ENCODE measurements at places on chromosomes 16 and 17.

DNA sequence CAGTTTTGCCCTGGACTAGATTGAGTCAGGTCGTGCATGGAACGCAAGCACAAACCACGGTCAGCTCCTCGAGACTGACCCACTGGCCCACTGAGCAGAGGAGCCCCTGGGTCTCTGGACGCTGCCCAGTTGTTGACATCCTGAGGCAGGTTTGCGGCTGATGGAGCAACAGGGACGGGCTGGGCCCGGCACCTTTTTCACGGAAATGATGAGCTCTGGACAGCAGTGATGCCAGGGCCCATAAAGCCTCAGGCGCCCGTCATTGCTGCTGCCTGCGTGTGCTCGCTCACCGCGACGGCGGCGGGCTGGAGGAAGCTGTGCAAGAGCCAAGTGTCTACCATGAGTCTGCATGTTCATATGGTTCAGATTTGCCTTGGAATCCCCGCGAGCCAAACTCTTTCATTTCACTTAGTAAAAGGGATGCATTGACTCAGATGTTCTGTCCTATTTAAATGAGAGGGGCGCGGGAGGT lies 30.8 kb upstream of the CRISPLD2 start:
- no peak for DNase-seq

DNA sequence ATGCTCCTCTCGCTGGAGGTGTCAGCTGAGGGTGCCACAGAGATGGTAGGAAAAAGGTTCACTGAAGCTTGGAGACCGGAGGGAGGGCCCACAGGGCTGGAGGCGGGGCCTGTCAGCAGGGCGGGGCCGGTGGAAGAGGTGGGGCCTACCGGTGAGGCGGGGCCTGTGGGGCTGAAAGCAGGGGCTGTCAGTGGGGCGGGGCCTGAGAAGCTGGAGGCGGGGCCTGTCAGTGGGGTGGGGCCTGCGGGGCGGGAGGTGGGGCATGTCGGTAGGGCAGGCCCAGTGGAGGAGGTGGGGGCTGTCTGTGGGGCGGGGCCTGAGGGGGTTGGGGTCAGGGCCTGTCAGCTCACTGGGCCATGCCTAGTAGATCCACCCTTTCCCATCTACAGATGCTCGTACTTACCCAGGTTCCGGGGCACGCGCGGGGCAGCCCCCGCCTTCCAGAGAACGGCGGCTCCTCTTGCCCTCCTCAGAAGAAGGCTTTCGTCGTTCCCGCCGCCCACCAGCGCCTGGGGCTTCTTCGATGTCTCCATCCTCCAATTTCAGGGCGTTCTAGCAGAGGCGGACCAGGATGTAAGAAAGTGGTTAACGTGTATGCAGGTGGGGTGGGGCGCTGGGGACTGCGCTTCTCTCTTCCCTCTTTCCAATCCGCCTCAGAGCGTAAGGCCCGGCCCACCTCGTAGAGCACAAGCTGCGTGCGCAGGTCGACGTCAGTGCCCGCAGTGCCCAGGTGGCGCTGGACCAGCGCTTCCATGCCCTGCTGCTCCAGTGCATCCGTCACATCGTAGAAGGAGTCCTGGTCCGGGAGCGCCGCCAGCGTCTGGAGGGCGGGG lies 9.8 kb downstream of the TMEM208 start:
- DNase-seq = no peak

GRCh38 chr17:38322156-38322779 lies 21.5 kb downstream of the GPR179 start:
- peak; percentile 23 for DNase-seq

DNA sequence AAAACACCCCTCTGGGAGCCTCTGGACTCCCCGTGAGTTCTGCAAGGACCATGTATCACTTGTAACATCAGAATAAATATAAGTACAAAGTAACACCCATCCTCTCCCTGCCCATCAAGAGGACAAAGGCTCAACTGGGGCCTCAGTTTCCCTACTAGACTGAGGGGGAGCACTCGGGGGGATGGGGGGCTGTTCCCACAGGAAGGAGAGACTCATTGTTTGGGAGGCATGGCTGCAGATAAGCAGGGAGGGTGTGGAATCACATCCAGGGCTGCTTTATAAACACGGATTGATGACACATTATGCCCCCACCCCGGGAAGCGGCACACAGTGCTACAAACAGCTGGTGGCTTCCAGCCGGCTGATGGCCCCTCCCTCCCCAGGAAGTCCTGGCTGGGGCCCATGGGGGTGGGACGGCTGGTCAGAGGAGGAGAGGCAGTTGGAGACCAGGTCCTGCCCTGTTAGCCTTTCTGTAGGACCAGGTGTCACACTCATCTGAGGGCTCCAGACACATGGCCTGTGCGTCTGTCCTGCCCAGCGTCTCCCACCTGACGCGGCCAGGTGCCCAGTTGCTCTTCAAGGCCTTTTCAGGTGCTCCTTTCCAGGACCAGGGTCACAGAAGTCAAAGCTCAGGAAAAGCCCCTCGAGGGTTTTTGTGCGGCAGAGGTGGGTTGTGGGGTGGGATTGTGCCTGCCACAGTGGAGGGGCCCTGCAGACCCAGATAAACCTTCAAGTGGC lies 1.3 kb upstream of the MPG start:
- no peak for DNase-seq

DNA sequence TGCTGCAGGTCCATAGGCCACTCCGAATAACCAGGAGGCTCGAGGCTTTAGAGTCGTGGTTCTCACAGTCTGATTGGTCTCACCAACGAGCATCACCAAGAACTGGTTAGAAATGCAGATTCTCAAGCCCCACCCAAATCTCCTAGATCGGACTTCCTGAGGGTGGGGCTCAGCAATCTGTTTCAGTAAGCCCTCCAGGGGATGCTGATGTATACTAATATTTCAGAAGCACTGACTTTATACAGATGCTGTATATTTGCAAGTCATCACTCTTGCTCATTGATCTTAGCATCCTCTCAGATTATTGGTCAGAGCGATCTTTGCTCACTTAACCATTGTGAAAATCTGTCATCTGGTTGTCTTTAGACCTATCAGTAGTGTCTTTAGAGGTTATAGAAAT lies 4.4 kb upstream of the VAC14 start:
- no peak for DNase-seq

DNA sequence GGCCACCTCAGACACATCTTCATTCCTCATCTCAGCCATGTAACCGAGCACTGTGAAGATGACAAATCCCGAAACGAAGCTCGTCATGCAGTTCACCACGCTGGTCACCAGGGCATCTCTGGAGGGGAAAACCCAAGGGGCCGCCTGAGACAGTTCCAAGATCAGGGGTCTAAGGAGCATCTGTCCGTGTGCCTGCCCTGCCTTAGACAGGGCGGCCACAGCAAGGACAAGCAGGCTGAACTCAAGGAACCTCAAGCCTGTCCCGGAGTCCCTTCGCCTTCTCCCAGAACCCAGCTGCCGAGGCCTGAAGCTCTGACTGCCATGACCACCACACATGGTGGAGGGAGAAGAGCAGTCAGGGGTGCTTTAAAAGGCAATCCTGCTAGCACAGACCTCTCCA lies 22.7 kb downstream of the SLC6A4 start:
- DNase-seq = no peak

DNA sequence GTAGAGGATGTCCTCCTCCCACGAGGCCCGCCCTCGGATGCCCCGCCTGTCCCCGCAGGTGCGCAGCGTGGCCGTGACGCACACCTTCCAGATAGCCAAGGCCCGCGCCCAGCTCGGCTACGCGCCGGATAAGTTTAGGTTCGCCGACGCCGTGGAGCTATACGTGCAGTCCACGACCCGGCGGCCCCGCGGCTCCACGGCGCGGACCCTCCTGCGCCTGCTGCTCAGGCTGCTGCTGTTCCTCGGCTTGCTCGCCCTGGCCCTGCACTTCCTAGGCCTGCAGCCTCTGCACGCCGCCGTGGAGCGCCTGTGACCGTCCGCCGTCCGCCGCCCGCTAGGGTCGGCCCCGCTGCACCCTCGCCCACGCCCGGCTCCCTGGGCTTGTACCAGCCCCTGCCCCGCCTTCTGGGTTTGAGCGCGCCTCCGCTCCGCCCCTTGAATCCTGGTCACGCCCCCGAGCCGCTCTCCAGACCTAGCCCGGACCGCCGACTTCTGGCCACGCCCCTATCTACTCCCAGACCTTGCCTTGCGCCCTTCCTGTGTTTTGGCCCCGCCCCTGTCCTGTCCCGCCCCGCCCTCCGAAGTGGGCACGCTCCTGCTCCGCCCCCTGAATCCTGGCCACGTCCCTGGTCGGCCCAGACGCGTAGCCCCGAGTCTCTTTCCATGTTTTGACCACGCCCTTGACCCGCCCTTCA lies 15.8 kb upstream of the EEF2K start:
- DNase-seq = peak; percentile 95

GRCh38 chr17:35981246-35981645 lies at the start of gene CCL16:
TSS of gene CCL16 (minus strand) at chr17:35981497. CDS start at chr17:35981420, 77 bp downstream.
- DNase-seq = no peak

DNA sequence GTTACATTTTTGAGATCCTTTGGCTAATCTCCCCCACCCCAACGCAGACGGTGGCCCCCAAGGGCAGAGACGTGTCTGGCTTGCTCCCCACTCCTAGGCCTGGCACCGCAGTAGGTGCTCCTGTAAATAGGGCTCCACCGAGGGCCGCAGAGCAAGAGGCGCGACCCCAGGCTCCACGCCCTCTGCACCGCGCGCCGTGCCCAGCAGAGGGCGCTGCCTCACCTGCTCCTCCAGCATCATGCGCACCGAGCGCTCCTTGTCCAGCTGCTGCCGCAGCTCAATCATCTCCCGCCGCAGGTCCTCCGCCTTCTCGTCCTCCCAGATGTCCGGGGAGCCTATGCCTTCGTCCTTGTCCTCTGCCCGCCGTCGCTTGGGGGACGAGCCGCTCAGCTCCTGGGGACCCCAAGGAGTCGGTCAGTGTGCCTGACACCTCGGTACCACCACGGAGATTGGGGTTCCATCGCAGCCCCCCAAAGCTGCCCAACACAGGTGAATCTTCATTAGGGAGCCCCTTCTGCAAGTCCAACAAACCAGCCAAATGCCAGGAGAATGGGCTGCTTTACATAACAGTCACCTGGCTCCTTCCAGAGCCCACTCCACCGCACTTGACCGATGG lies 11.2 kb downstream of the TFAP4 start:
- DNase-seq = no peak

DNA sequence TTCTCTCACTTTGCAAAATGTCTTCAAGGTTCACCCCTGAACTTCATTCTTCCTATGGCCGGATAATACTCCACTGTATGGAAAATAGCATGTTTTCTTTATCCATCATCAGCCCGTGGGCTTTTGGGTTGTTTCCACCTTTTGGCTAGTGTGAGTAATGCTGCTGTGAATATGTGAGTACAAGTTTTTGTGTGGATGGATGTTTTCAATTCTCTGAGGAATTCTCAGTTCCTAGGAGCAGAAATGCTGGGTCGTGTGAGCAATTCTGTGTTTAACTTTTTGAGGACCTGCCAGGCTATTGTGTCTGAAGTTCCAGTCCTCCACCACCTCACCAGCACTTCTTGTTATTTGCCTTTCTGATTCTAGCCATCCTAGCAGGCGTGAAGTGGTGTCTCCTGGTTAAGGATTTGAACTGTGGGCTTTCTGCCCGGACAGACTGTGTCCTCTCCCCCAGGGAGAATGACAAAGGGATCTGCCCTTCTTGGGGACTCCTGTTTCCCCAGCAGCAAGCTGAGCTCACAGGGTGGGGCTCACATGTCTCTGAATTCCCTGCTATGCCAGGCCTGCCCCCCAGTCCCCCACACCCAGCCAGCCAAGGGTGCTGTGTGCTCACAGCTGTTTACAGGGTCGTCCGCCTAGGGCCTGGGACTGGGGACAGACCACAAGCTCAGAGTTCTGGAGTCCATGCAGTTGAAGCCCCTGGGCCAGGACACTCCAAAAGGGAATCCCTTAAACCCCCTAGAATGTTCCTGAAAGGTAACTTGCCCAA lies 92.2 kb upstream of the CIBAR2 start:
- DNase-seq = no peak

DNA sequence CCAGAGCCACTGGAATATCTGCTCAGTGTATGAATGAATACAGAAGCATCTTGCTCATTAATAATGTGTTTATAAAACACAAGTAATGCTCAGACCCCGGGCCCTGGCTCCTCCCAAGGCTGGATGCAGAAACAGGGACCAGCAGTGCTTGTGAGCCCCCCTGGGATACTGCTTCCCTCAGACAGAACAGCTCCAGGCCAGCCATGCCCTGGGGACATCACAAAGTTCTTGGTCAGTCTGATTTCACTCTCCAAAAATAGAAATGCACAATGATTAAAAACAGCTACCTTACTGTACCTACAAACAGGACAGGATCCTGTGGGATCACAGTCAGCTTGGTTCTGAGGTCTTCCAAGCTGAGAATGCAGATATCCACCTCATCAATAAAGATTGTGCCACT lies 68.2 kb downstream of the ABCC12 start:
- no peak for DNase-seq

DNA sequence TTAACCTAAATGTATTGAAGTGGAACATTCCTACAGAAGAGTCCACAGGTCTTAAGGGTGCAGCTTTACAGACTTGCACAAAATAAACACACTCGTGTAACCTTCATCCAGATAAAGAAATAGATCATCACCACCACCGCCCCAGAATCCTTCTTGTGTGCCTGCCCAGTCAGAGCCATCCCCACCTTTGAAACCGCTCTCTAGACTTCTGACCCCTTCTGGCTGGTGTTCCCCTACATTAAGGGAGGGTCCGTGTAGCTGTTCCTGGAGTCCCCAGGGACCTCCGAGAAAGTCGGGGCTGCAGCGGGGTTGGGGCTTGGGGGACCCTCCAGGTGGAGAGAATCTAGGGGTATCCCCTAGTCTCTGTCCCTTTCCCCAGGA lies 9.4 kb downstream of the TBX4 start:
- DNase-seq = no peak

DNA sequence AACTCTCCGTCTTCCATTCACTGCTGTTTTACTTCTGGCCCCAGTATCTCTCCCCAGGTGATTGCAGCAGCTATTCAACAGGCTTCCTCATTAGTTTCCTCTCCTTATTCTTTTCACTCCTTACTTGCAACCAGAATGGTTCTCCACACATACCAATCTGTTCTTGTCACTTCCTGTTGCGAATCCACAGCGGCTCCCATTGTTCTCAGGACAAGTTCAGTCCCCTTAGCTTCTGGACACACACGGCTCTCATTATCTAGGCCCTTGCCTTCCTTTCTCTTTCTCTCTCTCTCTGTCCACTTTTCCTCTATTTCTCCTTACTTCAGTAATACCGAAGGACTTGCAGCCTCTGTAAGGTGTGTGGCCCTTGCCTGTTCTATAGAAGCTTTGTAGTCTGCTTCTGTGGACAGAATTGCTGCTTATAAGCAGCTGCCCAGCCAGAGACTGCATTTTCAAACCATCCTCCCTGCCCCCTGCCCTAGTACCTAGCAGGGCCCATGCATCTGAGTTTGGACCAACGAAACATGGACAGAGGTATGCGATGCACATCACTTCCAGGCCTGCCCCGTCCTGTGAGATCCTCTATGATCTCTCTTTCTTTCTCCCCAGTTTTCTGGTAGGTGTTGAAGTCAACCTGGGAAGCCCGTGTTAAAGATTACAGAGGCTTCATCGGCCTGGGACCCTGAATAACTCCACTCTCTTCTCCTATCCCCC lies 45.7 kb downstream of the VAT1L start:
- DNase-seq = no peak

- DNase-seq = no peak
Measured at GRCh38 chr17:5509482-5509881, 23.1 kb downstream of the MIS12 start.

All from NCI-H1105 (cell line).